Tibial nerve (tissue), 4 donors: ENCODE measurements at places on chromosomes 16 and 17. TPM values are rescaled to one million over a fixed set of nuclear protein-coding genes. Genes with fewer than 3 reads are reported as not detected.

CCL13 gene
- 307 TPM for total RNA-seq

TRPV2 gene
- 14.9 TPM for total RNA-seq

SCIMP gene
- total RNA-seq = 0.84 TPM

CLDN9 gene
- total RNA-seq = 0.30 TPM

ACAP1 gene
- total RNA-seq = 33.1 TPM

MAP2K4 gene
- 22.2 TPM for total RNA-seq

SOST gene
- not detected for total RNA-seq

MAFG gene
- total RNA-seq = 17.9 TPM

RNF227 gene
- total RNA-seq = 41.2 TPM

CA10 gene
- total RNA-seq = not detected

NOD2 gene
- total RNA-seq = 1.3 TPM

OTOA gene
- total RNA-seq = 1.3 TPM

CHST4 gene
- not detected for total RNA-seq

XAF1 gene
- 41.0 TPM for total RNA-seq

SLC52A1 gene
- not detected for total RNA-seq

ATP2A3 gene
- total RNA-seq = 5.9 TPM

GRCh38 chr17:6218333-6218732 is 148.2 kb downstream of the WSCD1 start:
- no peak for DNase-seq

DNA sequence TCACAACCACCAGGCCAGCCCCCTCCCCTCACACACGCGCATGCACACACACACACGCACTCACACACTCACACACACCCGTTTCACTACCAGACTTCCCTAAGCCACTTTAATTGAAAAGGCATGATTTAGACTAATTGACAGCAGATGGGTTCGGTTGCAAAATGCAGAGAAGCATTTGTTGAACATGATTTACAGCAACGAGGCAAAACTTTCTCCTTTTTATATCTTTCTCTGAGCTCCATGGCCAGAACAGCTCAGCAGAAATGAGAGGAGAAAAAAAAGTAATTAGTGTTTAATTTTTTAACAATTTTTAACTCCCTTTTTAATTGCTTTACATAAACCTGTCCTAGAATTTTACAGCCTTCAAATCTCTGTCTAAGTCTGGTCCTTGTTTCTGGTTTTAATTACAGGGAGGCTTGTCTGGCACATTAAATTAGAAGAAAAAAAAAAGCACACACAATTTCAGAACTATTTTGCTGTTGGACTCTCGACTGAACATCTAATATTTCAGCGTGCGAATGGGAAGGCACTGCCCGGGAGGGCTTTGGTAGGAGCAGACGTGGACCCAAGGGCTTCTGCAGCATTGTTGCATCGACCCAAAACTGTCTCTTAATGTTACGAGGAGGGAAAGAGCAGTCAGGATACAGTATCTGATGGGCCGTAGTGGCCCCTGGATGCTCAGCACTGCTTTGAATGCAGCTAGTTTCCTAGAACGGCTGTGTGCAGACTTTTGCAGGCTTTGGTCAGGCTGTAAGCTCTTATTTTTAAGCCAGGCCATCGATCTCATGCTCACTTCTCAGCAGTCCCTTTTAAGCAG is 255.9 kb downstream of the SOX9 start:
- DNase-seq = peak; percentile 21

- no peak for DNase-seq
These were observed 47.5 kb downstream of the NT5M start for GRCh38 chr17:17350491-17351355.

DNA sequence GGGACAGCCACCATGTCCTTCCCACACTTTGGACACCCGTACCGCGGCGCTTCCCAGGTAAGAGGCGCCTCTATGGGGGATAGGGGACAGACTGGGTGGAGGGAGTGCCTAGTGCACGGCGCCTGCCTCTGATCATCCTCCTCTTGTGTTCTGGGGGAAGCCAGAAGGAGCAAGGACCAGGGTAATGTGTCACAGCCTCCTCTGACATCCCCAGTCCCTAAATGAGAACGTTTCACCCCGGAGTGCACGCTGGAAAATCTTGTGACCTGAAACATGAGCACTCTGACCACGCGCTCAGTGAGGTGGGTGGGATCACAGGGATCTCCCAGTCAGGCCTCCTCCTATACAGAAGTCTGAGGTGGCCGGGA is 1.1 kb downstream of the IRX6 start:
- no peak for DNase-seq

DNA sequence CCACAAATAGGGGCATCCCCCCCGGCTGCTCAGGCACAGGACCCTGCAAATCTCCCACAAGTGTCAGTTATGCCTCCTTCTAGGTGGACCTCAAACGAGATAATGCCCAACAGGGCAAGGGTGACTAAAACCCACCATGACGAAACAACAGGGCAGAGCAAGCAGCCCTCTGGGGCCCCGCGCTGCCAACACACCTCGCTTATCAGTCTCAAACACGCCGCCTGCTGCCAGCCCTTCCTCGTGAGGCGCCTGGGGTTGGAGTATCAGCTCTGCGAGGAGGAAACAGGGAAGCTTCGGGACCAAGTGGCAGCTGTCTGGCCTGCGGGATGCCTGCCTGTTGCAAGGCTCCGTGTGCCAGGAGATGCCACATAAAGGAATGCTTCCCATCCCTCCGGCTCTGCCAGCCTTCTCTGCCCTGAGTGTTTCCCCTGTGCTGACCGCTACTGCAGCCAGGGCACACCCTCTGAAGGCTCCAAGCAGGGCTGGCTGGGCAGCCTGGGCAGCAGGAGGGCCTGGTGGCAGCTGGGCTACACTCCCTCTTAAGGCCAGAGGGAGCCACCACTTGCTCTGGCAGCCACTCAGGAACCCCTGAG is 2.5 kb downstream of the SMIM5 start:
- no peak for DNase-seq

DNA sequence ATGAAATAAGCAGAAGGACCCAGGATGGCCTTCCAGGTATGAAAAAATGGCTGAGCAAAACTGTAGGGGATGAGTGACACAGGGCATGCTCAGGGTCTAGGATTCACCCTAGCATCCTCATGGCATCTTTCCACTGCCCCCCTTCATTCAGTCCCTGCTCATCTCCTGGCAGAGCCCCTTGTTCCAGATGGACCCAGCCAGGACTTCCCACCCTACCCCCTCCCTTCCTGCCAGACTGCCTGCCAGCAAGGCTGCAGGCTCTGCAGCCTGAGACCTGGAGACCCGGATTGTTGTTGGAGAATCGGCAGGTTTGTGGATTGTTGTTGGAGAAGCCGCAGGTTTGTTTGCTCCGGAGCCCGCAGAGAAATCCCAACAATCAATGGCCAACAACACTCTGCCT is 6.6 kb downstream of the SEZ6 start:
- DNase-seq = no peak

DNA sequence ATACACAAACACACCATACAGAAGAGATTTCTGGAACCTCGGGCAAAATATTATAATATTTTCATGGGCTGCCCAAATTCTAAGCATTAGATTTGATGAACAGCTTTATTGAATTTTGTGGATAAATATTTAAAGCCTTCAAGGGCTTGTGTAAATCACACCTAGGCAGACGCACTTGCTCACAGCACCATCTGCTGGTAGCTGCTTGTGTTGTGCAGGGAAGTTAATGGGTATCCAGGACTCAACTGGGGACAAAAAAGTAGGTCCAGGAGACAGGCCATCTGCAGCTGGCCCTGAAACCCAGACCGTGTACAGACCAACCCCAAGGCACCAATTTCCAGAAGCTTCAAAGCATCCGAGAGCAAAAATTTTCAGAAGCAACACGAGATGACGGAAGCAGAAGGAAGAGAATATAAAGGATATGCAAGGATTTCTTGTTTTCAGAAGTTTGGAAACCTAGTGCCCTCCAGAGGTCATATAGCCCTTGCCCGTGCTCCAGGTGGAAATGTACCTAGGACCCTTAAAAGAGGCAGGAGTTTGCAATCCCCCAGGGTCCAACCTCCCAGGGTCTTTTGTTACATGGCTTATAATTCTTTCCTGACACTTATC is 140.0 kb downstream of the CHD9NB start:
- DNase-seq = peak; percentile 66

DNA sequence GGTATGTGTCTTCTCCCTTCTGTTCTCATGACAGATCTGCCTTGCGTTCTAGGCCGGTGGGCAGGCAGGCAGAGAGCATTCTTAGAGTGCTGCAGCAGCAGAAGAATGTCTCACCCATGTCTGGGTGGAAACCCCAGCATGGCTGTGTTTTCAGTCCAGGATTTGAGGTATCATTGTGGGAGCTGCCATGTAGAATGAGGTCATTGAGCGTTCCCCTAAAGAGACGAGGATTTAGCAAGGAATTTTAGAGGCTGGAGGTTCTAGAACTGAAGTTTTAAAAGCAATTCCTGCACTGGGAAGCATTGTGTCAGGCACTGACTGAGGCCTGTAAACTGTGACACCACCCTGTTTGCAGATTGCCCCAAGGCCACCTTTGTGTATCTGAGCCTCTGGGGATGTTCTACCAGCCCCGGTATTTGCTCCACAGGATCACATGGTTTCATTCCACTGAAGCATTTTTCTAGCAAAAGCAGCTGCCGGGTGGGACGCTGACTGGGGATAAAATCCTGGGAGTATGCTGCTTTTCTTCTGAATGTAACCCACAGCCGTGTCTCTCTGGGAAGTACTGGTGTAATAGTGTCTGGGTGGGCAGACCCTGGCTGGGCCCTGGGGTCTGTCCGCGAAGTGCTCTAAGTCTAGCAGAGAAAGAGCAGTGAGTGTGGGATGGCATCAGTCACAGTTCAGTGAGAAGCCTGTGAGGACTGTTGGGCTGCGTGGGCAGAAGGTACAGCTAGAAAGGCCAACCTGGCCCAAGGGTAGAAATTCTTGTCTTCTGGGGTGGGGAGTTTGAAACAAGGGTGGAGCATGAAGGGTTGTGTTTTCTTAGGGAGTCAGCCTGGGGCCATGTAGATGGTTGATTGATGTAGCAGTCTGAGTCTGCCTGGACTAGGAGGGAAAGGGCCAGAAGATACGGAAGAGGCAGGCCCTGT is 30.2 kb downstream of the PLCD3 start:
- no peak for DNase-seq

- no peak for DNase-seq
These were observed 58.9 kb upstream of the CLEC3A start for GRCh38 chr16:77963185-77964044.

DNA sequence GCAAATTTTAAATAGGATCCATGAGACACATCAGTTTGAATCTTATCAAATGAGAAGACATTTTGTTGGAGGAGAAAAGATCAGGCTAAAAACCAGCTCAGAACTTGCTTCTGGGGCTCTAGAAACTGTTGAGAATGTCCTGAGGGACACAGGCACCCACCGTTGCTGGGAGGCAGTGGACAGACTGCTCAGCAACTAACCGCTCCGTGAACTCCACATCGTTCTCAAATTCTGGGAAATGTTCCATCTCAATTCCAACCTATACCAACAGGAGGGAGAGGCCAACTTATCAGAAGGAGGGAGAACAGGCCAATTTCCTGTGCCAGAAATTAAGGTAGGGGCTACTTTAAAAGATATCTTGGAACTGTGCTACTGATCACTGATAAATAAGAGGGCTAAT is 8.3 kb downstream of the TAT start:
- DNase-seq = no peak

- no peak for DNase-seq
These were observed 74.5 kb downstream of the GNAO1 start for GRCh38 chr16:56265746-56266145.

- DNase-seq = no peak
These were observed 86.0 kb downstream of the GP2 start for GRCh38 chr16:20241321-20241720.

- DNase-seq = no peak
These were observed 43.5 kb downstream of the HS3ST2 start for GRCh38 chr16:22857296-22858025.

- peak; percentile 66 for DNase-seq
These were observed 26.4 kb upstream of the CLEC18A start for GRCh38 chr16:69924777-69925191.

DNA sequence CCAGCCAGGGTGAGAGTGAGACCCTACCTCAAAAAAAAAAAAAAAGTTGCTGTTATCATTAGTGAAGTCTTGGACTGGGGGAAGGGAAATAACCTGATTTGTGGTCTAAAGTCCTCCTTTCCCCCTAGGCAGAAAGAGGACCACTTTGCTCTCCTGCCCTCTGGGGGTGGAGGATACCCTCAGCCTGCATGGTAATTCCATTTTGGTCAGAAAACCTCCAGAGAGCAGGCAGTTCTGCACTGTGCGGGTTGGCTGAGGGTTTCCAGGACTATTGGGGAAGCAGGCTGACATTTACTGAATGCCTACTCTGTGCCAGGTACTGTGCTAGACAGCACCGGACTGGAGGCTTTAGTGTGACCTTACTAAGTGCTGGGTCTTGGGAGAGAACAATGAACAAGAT is 2.6 kb downstream of the ADAP2 start:
- DNase-seq = no peak

- no peak for DNase-seq
These were observed 174.9 kb upstream of the CIBAR2 start for GRCh38 chr16:85286951-85287814.

DNA sequence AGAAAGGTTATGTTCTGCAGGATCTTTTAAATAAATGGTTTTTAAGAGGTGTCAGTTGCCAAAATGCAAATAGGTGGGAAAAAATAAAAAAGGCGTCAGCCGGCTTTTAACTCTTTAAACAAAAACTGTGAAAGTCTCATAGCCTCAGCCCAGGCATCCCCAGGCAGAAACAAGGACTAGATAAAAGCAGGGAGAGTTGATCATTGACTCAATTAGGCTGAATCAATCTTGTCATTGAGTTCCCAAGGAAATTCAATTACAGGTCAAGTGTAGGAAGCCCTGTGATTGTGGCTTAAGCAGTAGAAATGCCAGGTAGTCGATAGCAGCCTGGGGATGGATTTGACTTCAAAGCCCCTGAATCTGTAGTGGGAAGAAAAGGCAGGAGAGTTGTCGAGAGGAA is 30.8 kb upstream of the GUCY2D start:
- no peak for DNase-seq

DNA sequence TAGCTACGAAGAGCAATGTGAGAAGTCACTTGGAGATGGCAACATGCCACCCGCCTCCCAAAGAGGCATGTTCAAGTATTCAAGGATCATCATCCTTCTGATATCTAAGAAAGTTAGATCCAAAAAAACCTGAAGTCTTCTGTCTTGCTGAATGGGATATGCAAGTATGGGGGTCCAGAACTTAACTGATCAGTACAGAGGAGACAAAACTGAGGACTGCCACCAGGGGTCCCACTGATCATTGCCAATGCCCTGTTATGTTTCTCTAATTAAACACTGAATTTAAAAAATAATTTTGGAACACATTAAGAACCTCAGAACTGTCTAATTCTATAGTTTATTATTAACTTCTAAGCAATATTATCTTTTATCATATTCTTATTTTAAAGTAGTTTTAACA is 99.7 kb downstream of the CDH8 start:
- no peak for DNase-seq
